ENCODE measurements at places on chromosomes 6 and 20.
A peak's percentile ranks its signal among the peaks of the same experiment; 100 is the strongest.

DNA sequence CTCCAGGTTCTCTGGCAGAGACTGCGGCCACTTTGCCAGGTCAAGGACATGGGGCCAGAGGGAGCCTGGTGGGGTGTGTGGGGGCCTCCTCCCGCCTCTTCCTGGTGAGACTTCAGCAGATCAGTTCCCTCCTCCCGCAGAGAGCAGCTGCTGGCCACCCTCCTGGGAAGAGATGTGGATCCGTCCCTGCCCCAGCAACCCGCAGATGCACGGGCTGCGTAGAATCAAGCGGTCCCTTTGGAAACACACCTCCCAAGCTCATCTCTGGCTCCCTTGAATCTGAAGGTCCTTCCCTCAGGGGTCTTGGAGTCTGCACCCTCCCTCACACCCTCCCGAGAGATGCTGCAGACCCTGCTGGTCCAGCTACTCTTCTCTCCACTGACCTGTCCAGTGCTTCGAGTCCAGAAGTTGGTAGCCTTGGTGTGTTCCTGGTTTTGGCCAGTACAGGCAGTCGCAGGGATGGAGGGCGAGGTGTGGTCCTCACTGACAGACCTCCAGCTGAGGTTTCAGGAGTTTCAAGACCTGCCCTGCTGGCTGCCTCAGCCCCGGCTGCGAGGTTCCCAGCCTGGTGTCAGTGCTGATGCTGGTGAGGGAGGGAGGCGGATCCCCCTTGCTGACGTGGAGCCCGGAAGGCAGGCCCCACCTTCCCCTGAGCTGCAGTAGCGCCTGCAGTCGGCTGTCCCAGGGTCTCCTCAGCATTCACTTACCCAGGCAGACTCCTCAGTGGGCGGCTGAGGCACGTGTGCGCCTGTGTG, at the start of gene NPBWR2:
Gene NPBWR2, minus strand, starts transcription at position 585 of the 755 bp plus-strand sequence. CDS start 734 bp downstream, outside the sequence.
- peak; percentile 62 for DNase-seq

DNA sequence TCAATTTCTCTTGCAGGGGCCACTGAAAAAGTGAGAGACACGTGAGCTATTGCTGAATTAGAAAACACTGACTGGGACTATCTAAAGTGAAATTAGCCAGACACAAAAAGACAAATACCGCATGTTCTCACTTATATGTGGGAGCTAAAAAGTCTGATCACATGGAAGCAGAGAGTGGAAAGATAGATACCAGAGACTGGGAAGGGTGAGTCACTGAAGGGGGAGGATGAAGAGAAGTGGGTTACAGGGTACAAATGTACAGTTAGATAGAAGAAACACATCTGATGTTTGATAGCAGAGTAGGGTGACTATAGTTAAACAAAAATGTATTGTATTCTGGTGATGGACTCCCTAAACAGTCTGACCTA, 13.4 kb downstream of the CST3 start:
- DNase-seq: no peak

DNA sequence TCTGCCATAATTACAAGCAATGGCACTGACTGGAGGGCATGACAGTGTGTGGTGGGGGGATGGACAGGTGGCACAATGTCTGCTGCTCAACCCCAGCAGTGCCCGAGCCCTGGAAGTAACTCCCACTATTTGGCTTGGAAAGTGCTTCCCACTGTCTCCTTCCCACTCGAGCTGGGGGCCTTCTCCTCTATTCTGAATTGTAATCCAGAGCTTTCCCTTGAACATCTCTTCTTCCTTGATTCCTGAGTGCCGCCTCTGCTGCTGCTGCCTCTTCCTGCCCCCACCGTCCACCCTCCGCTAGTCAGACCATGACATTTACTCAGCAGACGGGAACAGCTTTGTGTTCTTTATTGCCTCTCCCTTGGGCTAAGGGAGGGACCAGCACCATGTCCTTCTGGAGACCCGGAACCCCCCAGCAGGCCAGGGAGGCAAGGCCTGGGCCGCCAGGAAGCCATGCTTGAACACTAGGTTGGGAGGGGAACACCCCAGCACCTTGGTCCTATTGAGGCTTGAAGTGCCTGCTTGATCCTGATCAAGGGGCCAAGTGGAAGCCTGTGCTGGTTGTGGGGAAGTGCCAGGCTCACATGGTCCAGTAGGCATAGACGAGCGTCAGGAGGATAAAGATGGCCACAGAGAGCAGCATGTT, 17.0 kb downstream of the CCDC167 start:
- DNase-seq: no peak

DNA sequence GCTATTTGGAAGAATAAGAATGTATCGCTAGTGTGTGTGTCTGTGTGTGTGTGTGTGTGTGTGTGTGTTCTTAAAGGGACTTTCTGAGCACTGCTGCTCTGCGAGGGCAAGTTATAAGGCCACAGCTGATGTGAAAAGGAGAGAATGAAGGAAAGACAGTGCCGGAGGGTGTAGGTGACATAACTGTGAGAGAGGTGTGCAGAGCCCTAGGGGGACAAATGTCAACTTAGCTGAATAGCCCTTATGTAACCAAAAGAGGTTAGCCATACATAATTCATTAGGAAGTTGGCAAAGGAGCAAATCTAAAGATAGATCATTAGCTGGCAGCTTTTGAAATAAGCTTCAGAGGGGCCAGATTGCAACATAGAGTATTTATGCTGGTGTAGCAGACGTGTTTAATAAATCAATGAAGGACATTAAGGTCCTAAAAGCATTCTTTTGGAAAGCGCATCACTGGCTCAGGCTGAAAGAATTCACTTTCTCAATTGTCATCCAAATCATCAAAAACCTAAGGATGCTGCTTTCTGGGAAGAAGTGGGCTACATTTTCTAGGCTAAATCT, 81.0 kb downstream of the NDUFAF5 start:
- no peak for DNase-seq

- no peak for DNase-seq
Observed at GRCh38 chr6:139066080-139066479, 37.5 kb downstream of the ABRACL start.

- DNase-seq: no peak
Observed at GRCh38 chr20:3068986-3069900, 2.2 kb upstream of the OXT start.

- DNase-seq: no peak
Observed at GRCh38 chr6:144123421-144123820, 26.9 kb upstream of the STX11 start.

DNA sequence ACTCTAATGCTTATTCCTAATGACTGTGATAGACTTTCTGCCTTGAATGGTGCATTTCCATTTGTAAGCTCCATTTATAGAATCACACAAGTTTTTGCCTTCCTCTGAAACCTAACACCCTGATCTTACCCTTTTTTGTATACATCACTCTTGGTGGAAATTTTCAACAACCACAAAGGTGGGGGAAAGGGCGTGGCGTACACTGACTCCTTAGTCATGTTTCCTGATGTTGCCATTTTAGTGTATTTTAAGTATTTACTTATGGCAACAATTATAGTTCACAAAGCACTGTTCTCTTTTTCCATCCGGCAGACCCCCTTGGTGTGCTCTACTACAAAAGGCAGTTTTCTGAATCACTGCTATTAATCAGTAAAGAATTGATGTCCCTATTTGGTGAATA, 92.0 kb downstream of the ATXN1 start:
- no peak for DNase-seq

DNA sequence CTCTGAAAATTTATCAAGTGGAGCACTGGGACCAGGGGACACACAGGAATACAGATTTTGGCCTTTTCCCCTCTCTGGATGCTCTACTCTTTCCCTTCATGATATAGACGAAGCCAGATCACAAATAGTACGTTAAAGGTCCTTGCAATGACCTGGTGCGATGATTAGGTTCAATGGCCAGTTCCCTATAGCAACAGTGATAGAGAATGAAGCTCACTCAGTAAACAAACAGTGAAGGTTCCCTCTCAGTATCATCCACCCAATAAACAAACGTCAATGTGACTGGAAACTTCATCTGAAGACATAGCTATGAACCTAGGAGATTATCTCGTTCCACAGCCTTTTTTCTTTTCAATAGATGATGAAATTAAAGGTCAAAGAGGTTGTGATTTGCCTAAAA, 596.2 kb downstream of the KIF16B start:
- no peak for DNase-seq

DNA sequence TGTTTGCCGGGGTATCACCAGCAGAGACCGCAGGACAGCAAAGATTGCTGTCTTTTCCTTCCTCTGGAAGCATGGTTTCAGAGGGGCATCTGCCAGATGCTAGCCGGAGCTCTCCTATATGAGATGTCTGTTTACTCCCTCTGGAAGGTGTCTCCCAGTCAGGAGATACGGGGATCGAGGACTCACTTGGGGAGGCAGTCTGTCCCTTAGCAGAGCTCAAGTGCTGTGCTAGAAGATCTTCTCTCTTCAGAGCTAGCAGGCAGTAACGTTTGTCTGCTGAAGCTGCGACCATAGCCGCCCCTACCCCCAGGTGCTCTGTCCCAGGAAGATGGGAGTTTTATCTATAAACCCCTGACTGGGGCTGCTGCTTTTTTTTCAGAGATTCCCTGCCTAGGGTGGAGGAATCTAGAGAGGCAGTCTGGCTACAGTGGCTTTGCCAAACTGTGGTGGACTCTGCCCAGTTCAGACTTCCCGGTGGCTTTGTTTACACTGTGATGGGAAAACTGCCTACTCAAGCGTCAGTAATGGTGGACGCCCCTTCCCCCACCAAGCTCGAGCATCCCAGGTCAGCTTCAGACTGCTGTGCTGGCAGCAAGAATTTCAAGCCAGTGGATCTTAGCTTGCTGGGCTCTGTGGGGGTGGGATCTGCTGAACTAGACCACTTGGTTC, 133.0 kb upstream of the FLRT3 start:
- DNase-seq: no peak

DNA sequence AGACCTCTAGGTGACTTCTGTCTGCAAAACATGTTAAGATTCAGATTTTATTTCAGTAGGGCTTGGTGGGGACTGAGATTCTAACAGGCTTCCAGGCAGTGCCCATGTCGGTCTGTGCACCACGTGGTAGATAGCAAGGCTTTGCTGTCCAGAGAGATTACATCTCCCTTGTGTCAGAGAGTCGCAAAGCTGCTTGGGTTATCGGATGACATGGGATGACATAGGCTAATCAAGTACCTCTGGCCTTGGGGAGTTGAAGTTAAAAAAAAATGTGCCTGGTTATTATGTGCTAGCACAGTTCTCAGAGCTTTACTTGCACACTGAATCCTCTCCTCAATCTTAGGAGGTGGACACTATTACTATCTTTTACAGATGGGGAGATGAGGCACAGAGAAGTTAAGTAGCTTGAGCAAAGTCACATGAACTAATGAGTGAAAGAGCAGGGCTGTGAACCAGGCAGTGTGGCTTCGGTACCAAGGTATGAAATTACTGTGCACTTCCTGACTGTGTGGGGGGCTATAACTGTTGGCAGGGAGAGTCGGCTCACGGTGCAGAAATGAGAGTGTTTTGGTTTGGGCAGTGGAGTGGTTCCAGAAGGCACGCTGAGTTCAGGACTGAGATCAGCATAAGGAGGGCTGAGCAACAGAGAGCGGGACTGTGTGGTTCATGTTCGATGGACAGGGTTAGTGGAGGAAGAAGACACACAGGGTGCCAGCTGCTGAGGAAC, 41.1 kb downstream of the FARS2 start:
- peak; percentile 37 for DNase-seq

DNA sequence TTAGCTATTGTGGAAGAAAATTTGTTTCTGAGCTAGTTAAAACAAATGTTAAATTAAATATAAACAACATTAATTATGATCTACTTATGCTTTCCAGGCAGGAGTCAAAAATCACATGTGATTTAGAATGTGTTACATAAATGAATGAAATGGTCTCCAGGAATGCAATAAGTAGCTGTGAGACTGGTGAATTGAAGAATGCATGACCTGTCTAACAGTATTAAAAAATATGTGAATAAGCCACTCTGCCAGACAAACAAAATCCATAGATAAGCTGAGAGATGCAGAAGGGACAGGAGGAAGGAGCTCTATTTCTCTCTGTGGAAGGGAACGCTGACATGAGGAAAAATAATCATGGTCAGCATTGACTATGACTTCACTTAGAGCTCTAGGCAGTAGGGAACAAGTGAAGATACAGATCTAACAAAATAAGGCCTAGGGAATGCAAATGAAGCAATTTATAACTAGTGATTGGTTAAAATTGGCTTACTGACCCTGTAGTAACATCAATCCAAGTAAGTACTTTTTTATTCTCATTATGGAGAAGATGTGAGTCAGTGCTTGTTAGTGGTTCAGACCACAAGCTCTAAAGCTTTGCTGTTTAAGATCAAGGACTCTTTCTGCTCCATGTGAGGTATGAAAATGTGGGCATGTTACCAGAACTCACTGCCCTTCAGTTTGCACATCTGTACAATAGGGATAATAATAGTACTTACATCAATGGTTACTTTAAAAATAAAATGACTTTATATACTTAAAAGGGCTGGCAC, 432.6 kb downstream of the MMUT start:
- no peak for DNase-seq

DNA sequence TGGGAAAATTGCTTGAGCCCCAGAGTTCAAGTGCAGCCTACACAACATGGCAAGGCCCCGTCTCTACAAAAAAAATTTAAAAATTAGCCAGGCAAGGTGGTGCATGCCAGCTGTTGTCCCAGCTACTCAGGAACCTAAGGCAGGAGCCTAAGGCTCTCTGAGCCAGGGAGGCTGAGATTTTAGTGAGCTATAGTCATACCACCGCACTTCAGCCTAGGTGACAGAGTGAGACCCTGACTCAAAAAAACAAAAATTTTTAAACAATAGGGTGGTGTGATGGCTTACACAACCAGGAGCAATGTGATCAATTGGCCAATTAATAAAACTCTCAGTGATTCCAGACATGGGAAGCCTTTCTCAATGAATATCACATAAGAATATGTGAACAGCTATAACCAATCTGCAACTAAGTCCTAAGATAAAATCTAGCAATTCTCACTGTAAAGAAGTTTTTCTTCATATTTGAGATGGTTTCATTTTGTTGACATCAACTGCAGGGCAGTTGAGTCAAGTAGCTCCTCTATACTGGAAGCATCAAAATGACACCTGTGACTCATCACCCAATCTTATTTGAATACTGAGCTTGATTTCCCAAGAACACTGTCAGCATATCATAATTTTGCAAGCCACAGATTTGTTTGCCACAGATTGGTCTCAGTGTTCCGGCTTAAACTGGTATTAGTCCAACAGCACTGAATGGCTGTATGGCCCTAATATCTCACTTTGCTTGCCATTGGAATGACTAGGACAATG, 169.0 kb upstream of the GJE1 start:
- no peak for DNase-seq

DNA sequence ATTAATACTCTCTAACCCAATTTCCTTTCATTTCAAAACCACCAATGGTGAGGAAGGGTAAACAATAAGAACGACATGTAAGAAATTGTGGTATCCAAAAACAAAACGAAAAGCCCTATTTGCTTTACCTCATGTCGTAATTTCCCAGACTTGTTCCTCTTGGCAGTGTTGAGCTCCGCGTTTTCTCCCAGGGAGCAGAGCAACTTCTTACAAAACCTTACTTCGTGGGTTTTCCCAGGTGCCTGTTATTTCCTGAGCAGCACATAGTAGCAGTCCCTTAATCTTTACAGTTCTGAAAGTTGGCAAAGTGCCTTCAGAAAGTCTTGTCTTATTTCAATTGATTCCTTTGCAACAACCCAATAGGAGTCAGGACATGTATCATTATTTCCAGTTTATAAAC, 207.9 kb upstream of the MARCKS start:
- no peak for DNase-seq

GRCh38 chr6:6820641-6821238, 232.2 kb downstream of the LY86 start:
- DNase-seq: no peak
